ENCODE measurements at places on chromosomes 4 and X.

DNA sequence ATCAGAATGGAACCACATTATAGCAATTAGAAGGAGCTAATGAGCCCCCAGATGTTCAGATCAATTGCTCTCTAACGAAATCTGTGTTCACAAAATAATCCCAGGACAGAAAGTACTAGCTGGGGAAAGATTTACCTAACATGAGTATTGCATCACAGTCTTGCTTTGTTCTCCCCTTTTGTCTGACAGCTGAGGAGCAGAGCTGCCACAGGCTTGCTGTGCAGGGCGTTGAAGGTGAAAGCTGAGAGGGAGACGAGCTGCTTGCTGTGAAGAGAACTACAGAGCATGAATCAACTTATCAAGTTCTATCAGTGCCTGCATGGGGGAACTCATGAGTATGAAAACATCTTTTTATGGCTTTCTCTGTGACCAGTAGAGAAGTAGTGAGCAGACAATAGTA, 441.2 kb downstream of the CENPC start:
- no peak for DNase-seq

DNA sequence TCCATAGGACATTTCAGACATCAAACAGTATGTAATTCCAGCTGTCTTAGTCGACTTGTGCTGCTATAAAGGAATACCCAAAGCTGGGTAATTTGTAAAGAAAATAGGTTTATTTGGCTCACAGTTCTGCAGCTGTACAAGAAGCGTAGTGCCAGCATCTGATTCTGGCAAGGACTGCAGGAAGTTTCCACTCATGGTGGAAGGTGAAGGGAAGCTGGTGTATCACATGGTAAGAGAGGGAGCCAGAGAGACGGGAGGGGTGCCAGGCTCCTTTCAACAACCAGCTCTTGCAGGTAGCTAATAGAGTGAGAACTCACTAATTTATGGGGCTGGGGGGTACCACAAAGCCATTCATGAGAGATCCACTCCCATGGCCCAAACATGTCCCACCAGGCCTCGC, 253.0 kb upstream of the FGF13 start:
- no peak for DNase-seq

GRCh38 chrX:29130905-29131304, 543.7 kb downstream of the IL1RAPL1 start:
- no peak for DNase-seq

DNA sequence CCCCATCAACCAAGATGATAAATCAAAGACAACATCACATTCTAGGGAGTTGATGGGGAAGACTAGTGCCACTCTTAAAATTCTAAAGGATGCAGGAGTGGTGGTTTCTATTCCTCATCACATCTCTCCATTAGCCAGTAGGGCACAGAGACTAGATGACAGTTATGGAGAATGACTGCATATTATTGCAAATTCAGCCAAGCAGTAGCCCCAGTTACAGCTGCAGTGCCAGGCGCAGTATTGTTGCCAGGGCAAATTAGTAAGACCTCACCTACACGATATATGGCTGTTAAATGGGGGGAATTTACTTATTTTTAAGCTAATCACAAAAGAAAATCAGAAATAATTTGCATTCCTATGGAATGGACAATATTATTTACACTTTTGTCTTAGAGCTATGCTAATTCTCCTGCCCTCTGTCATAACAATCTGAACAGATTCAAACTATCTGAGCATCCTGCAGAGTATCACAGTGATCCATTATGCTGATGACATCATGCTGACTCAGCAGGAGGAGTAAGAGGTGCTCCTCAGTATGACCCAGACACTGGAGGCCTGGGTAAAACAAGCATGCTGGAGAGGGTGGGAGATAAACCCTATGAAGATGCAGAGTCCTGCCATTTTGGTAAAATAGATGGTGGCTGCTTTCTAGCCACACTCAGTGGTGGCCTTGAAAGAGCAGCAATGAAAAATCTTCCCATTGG, 24.7 kb downstream of the ETNPPL start:
- no peak for DNase-seq

DNA sequence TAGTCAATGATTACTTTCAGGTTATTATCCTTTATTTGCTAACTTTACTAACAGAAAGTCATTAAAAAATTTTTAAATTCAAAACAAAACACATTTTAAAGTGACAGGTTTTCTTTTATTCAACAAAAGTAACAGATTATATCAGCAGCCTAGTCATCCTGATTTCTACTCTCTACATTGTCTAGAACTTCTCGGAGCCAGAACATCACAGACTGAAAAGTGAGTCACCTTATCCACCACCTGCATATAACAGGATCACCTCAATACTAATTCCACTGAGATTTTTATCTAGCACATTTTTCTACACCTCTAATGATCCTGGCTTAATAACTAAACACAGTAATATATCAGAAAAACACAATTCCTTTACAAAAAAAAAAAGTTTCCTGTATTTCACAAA, 47.9 kb upstream of the SMARCAD1 start:
- DNase-seq, result no peak

- DNase-seq, result no peak
These were observed at the start of gene NUDT11 for GRCh38 chrX:51496501-51497291. NUDT11 (minus strand) TSS chrX:51496592; CDS start chrX:51496444, 148 bp downstream.

DNA sequence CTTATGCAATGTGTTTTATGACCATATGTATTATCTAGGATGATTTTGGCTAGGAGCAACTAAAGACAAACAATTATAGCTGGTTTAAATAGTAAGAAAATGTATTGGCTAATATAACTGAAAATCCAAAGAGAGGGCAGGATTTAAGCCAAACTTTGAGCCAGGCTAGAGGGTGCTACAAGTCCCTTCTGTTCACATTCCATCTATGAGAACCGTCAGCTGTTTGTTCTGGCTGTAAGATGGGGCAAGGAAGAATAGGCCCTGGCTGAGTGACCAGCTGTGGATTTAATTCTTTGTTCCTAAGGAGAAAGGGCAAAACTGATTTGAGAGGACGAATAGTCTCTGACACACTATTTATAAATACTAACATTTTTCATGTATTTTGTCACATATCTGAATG, 79.2 kb upstream of the UGT8 start:
- DNase-seq, result no peak

DNA sequence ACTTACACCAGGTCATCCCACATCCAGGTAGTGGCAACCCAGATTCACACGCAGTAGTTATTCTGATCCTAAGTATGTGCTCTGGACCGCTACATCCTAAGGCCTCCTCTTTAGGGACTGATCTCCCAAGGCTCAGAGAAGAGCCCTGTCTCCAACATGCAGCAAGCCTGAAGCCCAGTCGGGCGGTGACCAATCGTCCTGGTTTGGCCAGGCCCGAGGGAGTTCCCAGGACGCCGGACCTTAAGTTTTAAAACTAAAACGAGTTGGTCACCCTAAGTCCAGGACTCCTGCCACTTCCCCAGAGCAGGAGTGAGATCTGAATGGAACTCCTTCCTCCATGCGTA, 385 bp downstream of the LYAR start:
- DNase-seq, result no peak

- no peak for DNase-seq
These were observed 68.6 kb upstream of the SORBS2 start for GRCh38 chr4:185880571-185880970.

GRCh38 chr4:145878501-145879435, 59.9 kb downstream of the ZNF827 start:
- DNase-seq, result no peak

DNA sequence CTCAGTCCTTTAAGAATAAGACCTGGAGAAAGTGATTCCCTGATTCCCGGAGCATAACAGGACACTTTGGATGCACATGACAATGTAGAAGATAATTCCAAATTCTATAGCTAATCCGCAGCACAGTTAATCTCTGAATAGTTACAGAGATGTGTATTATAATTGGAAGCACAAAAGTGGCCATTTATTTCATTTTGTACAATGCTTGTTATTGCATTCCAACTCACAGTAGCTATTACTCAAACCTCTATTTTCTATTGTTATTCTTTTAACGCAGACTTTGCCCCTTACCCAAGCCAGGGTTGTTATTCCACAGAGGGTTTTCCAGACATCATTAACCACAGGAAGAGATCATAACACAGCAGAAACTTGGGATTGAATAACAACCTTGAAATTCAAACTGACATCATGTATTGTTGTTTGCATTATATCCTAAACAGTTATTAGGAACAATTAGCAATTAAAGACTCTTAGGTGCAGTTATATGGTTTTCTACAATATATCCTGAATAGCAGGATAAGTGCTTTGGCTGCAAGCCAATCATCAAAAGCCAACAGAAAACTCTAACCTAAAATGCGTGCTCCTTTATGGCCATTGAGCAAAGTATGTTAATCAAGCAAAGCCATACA, 984.0 kb upstream of the TENM3 start:
- DNase-seq, result no peak

- no peak for DNase-seq
These were observed 39.5 kb downstream of the HADH start for GRCh38 chr4:108029016-108029720.

- no peak for DNase-seq
These were observed 21.4 kb downstream of the MAOB start for GRCh38 chrX:43860646-43861370.

DNA sequence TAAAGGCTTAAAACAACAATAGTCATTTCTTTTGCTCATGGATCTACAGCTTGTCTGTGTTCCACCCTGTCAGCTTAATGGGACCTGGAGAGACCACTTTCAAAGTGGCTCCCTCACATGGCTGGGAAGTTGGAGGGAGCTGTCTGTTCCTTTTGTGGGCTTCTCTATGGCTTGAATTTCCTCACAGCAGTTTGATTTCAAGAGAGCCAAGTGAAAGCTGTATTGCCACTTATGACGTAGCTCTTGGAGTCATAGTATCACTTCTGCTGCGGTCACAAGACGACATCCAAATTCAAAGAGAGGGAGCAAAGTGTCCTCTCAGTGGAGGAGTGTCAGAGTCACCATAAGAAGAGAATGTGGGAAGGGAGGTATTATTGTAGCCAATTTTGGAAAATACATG, 22.7 kb upstream of the ACSL1 start:
- no peak for DNase-seq

GRCh38 chr4:185405296-185405999, 8.8 kb downstream of the ANKRD37 start:
- no peak for DNase-seq

DNA sequence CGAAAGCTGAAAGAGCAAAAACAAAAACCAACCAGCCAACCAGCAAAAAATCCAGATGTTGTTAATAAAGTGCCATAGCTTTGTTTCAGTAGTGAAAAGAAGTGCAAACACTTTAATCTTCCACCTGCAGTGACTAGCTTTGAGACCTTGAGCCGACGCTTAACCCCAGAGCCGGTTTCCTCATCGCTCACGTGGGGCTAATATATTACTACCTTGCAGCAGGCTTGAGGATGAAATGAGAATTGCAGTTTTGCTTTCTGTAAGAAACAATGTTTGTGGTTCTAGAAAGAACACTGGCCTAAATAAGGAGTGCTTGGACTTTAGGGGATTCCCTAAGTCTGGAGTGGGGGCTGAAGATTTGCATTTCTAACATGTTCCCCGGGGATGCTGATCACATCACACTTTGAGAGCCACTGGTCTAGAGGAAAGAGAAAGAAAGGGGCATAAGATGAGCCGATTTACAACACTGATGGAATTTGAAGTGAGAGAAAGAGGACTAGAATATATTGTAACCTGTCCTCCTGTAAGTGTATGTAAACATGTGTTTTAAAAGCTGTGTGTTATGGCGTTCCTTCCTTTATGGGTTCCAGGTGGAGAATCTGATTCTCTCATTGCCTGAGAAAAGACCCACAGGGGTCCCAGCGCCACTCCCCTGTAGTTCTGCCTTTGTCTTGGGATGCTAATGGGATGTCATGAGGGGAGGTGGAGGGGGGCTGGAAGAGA, 1.4 kb downstream of the FGF2 start:
- DNase-seq, result peak; percentile 21

- DNase-seq, result no peak
These were observed 2.9 kb upstream of the NHS start for GRCh38 chrX:17372052-17372451.

GRCh38 chr4:189374176-189374575, 566.5 kb upstream of the FRG1 start:
- no peak for DNase-seq

DNA sequence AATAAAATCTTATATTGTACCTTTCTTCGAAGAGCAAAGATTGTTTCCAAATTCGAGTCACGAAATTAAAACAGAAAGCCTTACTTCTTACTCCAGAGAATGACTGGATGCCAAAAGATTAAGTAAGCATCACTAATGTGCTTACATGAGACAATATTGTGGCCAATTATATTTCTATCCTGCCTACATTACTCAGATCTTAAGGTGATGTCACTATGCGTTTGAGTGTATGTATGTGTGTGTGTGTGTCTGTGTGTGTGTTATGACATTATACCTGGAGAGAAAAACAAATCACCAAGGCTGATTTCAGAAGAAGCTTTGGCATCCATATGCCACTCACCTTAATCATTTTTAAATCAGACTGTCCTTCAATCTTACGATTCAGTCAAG, 556.3 kb downstream of the PPARGC1A start:
- DNase-seq, result no peak

DNA sequence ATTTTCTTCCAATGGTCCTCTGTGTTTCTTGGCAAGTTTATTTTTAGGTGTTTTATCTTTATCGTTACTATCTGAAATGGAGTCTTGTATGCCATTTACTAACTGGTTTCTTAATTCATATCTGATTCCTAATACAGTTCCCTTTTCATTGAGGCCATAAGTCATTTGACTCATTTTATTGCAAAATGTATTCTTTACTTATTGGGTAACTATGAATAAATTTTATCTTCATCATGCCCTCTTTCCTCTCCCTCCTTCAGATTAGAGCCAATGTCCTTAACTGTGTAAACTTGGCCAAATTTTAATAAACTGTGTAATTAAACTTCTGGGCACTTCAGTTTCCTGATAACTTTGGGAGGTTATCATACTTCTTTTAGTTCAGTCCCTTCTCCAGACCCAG, 19.3 kb upstream of the MSMO1 start:
- no peak for DNase-seq

DNA sequence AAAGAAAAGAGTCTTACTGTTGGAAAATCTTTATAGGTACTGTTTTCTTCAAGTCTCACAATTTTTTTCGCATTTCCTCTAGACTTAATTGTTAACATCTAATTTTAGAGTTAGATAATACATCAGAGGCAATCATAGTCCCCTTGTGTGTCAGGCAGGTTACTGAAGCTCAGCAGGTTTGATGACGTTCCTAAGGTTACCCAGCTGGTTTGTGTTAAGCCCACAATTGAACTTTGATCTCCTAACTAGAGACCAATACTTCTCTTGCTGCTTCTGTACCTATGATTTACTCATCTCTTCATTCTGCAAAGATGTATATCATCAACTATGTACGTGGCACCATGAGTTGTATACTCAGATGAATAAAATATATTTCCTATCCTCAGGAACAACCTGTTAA, 131.6 kb upstream of the STIM2 start:
- DNase-seq, result no peak

- no peak for DNase-seq
These were observed 170.3 kb downstream of the CORIN start for GRCh38 chr4:47667552-47667951.

- no peak for DNase-seq
These were observed 20.2 kb upstream of the UCHL1 start for GRCh38 chr4:41236508-41236907.
